ENCODE measurements at places on chromosomes 2 and 18. TPM values are rescaled to one million over a fixed set of nuclear protein-coding genes. Genes with fewer than 3 reads are reported as not detected.

- DNase-seq = no peak
These were observed 33.8 kb upstream of the HAAO start for GRCh38 chr2:42826231-42826630.

Gene PPP1R1C
- 2.7 TPM for polyA plus RNA-seq

DNA sequence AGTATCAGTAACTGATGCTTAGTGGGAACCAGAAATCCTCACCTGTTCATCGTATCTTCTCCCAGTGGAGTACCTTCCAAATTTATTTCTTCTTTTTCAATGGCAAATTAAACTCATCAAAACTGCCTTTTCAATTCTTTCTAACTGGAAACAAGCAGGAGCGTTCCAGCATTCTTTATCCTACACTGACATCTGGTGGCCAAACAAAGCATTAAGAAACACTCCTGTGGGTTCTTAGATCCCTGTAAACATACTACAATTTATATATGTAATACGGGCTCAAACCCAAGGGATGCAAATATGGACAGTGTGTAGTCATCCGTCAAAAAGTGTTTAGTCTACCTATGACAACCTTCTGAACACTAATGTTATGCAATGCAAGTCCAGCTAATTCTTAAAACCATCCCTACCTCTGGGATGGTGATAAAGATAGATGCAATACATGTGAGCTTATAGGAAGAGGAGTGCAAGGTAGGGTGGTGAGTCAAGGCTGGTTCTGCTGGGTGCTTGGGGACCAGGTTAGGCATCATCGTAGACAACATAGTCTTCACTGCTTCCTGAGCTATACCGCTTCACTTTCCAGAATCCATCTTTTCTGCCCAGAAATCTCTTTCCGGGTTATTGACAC is 375.0 kb downstream of the CTNNA2 start:
- DNase-seq = no peak

Gene CCDC141
- polyA plus RNA-seq = 2.3 TPM

- no peak for DNase-seq
These were observed 108.2 kb upstream of the CAPN13 start for GRCh38 chr2:30915486-30915885.

DNA sequence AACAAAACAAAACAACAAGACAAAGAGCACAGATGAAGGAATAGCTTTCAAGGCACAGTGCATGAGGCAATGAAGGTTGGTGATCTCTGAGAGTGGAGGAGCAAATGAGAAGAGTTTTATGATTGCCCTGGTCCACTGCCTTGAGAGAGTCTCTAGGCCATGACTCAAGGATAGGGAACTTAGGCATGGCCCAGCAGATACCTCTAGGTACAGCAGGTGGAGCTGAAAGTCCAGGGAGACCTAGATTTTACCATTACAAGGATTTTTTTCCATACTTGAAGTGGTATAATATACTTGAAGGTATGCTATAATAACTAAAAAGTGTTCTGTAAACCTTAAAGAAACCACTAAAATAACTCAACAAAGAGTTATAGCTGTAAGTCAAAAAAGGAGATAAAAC is 239.5 kb upstream of the KLHL29 start:
- DNase-seq = no peak

- no peak for DNase-seq
These were observed 20.9 kb downstream of the SLC39A6 start for GRCh38 chr18:36108196-36108595.

Gene UGT1A4
- polyA plus RNA-seq = not detected

DNA sequence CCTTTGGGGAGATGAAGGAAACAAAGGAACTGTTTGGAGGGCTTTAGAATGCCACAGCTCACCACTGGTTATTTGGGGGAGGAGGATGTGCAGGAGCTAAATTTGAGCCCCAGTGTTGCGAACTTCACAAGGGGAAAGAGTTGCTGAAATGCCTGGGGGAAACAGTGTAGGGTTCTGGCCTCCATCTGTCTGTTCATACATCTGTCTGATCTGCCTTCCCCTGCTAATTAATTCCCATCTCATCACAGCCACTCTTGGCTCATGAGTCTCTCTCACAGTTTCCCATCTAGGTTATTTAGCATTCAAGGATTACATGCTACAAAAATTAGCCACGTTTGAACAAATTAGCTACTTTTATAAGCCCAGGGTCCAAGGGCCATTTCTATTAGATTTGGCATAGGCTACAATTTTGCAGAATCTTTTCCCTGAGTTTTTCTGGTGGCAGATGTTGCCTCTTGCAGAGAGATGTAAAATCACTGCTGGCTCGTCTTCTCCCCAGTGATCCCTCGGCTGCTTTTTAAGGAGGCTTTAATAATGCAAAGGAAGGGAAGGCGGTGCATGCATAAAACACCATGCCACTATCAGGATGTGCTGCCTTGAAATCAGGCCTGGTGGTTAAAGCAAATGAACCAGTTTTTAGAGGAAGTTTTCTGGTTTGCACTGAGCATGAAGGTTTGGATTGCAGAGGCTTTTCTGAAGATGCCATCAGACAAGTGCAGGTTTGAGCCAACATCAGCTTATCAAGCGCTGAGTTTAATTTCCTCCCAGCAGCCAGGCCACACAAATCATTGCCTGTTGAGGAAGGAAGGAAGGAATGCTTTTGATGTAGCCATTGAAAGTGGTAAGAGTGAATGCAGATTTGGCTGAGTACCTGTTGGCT is 35.0 kb downstream of the ADD2 start:
- DNase-seq = no peak

DNA sequence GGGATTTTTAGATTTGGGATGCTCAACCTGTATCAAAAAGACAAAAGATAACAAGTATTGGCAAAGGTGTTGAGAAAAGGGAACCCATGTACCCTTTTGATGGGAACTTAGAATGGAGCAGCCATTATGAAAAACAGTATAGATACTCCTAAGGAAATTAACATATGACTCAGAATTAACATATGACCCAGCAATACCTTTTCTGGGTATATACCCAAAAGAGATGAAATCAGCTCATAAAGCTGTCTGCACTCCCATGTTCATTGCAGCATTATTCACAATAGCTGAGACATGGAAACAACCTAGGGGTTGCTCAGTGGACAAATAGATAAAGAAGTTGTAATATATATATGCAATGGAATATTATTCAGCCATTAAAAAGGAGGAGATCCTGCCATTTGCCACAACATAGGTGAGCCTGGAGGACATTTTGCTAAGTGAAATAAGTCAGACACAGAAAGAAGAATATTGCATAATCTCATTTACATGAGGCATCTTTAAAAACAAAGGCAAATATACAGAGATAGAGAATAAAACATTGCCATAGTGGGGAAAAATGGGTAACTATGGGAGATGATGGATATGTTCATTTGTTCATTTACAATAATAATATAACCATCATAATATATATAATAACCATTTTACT is 142.1 kb downstream of the PTRHD1 start:
- no peak for DNase-seq

DNA sequence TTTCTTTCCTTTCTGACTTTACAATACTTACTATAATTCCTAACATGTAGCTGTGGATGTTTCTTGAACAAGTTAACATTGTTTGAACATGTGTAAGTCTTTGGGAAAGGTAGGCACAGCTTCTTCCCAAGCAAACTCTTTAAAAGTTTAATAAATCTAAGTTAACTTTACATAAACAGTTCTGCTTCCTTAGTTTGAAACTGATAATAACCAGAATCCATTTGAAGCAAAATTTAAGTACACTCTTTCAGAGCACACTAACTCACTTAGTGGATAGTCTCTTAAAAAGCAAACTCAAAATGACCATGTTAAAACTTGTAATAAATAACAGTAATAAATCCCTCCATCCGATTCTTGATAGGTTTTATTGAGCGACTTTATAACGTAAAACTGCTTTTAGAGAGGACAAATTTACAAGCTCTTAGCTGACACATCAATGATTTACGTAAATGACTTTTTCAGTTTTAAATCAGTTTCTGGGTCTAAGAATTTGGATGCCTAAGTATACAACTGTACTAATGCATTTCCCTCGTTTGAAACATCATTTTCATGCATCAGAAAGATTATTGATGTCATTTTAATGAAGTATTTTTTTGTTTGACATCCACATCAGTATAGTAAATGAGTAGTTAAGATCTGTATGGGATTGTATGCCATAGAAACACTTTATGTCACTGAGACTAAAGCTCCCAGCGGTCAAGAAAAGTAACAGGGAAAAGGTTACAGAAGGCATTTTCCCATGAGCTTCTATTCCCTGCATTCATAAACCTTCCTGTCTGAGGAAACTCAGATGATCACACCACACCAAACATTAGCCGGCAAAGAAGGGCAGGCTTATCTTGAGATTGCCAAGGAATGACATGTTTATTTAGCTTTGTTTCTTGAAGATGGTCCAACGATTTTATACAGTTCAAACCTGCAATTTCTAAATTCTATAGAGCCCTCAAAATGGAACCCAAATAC is 67.5 kb downstream of the PDE1A start:
- no peak for DNase-seq

DNA sequence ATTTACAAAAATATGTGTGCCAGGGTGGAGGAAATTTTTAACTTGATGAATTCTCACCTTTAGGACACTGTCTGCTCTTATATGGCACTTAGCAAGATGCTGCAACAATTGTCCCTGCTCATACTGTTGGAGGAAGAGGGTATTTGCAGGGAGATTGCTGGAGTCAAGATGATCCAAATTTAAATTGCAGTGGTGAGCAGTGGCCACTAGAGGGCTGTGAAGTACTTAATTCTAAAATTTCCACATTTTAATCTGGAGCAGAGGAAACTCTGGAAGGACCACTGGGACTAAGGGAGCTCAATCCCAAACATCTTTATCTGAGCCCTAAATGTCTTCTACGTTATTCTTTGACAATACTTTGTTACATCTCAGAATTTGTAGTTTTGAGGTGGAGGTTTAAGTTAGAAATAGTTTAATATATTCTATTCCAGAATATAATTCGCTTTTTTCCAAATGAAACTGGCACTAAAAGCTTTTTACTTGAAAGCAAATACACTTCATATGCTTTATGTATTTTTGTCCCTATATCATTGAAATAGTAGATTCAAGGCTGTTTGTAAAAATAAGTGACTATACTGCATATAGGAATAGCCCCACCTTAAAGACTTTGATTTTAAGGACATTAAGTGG is 33.0 kb upstream of the PTH2R start:
- peak; percentile 24 for DNase-seq

- DNase-seq = no peak
These were observed 1088.9 kb upstream of the PIK3C3 start for GRCh38 chr18:40866013-40866645.

Gene ALPP
- polyA plus RNA-seq = 0.19 TPM

DNA sequence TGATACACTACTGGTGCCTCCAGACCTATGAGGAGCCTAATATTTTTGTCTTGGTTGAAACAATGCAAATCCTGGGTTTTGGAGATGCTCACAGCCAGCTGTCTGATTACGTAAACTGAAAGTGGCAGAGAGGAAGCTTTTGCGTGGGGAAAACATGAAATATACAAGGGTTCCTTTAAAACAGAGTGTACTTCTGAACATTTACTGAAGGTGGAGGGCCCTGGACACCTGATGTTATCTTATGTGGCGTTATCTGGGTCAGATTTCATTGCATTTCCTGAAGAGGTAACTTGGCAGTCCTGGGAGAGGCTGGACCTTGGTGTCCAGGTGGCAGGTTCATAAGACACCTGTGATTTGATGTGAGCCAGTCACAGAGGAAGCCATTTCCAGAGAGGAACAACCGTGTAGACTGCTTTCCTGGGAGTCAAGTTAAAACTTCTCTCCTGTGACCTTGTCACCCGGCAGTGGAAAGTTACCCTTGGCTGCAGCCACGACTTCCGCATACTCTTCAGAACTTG is 105.0 kb downstream of the NEDD4L start:
- DNase-seq = no peak

Gene CTNNA2
- polyA plus RNA-seq = 0.23 TPM

DNA sequence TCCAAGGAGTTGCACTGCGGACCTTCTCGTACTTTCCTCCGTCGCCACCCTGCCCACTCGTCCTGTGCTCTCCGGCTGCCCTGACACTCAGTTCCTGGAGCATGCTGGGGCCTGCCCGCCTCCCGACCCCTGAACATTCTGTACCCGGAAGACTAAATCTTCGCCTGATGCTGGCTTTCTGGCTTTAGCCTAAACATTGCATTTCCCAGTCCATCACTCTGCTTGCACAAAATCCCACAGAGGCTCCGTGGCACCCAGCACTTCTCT is 550 bp upstream of the SFXN5 start:
- DNase-seq = no peak

DNA sequence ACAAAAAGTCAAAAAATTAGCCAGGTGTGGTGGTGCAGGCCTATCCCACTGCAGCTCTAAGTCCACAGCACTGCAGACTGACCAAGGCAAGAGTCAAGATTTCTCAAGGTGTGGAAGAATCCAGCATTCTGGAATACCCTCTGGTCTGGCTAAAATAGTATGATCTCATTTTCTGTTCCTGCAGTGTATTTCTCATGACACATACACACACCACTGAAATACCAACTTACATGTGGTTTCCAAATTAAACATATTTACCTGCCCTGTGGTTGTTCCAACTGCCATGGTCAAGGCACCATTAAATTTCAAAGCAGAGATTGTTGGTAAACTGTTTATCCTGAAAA is 30.9 kb downstream of the NOL10 start:
- no peak for DNase-seq

- no peak for DNase-seq
These were observed 20.7 kb upstream of the NT5DC4 start for GRCh38 chr2:112699984-112700667.

Gene NPPC
- polyA plus RNA-seq = not detected

DNA sequence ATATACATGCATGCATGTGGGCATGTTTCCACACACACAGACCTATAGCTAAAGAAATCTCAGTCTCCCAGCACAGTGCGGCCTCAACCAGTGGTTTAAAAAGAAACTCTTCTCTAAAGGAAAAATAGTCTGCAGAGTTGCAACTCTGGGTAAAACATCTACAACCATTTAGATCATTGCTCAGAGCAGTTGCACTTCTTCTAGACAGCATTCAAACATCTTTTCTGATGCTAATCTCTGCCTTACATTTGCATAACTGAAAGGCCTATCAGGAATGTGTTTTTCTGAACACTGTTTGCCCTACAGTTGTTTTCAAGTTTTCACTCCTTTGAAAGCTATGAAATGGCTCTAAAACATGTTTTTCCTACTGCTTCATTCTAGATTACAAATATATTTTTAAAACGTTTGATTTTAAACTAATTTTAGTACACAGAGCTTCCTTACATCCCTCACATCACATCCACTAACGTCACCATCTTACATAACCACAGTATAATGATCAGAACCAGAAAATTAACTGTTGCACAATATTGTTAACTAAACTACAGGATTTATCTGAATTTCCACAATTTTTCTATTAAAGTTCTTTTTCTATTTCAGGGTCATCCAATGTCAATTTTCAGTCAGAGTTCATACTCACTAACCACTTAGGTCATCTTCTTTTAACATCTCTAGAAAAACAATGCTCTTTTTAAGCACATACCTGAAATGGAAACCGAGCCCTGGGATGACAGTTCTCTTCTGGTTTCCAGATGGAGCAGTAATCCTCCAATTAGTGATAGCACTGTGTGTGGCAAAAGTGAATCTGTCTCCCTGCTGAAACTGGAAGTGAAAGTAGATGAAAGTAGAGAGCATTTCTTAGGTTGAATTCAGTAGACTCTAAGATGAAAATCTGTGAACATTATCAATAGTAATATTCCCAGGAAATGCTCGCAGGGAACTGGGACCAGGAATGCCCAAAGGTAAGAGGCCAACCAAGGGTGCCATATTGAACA is 501.6 kb upstream of the GCFC2 start:
- DNase-seq = no peak

Data from right lung (tissue), 10 donors.